Suppressor macrophage treated with lipopolysaccharide for 1 hour (primary cell): ENCODE measurements at places on chromosomes 5 and 9.

- DNase-seq, result no peak
Measured at GRCh38 chr5:160959804-160960203, 107.8 kb upstream of the ATP10B start.

DNA sequence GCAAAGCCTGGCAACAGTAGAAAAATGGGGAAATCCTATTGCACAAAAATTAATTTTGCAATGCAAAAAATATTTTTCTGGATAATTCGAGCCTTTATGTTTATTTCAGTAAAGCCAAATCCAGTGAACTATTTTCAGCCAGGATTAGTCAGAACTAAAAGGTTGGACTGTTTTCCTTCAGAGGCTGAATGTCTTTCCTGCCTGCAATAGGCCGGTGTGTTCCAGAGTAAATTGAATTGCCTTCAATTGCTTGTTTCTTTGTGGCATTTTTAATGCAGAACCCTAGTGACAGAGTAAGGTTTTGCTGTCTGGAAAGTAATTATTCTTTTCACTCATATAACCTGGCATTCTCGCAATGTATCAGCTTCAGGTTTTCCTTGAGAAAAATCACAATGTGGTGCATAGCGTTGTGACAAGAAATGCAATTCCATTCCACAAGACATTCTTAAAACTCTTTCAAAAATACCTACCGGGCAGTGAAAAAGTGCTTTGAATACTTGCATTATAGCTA is 183.7 kb downstream of the GLIS3 start:
- DNase-seq, result no peak

GRCh38 chr5:119016125-119016774 is 27.9 kb upstream of the DTWD2 start:
- peak; percentile 50 for DNase-seq

- DNase-seq, result no peak
Measured at GRCh38 chr5:148809781-148810524, 16.5 kb upstream of the ADRB2 start.

DNA sequence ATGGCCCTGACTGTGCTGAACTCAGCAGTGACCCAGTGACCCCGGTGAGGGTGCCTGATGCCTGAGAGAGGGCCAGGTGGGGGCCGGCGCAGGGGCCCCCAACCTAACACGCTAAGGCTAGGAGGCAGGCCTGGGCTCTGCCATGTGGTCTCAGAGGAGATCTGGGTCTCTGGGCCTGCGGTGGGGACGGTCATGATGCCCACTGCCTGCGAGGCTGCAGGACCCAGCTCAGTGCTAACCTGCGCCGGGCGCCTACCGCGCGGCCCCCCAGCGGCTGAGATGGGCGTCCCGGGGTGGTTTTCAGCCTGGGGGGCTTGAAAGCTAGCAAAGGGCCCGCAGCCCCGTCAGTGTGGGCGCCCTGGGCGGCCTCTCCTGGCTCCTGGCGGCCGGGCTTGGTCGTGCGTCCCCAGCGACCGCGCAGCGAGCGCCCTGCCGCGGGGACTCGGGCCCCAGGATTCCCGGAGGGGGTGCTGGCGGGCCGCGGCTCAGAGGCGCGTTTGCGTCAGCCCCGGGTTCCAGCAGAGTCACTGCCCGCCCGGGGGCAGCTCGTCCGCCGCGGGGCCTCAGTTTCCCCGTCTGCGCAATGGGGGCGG is 2.5 kb downstream of the EGFL7 start:
- peak; percentile 64 for DNase-seq

GRCh38 chr9:120925535-120926396 is 830 bp downstream of the TRAF1 start:
- DNase-seq, result peak; percentile 100

- peak; percentile 31 for DNase-seq
Measured at GRCh38 chr9:137176302-137177182, 4.7 kb upstream of the TMEM210 start.

DNA sequence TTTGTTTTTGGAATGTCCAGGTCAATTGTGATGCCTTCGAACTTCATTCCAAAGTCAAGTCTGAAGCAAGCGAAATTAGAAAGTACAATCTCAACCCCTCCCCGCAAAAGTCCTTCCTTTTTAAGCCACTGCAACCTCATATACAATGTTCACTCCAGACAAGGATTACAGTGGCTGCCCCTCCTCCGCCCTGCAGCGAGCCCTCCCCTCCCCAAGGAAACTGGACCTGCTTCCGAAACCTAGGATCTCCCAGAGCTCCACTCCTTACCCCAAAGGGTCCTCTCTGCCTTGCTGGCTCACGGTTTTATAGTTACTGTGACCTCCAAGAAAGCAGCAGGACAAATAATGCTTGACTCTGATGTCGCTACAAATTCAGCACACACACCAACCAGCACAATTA is 10.4 kb downstream of the LRRC14B start:
- no peak for DNase-seq

DNA sequence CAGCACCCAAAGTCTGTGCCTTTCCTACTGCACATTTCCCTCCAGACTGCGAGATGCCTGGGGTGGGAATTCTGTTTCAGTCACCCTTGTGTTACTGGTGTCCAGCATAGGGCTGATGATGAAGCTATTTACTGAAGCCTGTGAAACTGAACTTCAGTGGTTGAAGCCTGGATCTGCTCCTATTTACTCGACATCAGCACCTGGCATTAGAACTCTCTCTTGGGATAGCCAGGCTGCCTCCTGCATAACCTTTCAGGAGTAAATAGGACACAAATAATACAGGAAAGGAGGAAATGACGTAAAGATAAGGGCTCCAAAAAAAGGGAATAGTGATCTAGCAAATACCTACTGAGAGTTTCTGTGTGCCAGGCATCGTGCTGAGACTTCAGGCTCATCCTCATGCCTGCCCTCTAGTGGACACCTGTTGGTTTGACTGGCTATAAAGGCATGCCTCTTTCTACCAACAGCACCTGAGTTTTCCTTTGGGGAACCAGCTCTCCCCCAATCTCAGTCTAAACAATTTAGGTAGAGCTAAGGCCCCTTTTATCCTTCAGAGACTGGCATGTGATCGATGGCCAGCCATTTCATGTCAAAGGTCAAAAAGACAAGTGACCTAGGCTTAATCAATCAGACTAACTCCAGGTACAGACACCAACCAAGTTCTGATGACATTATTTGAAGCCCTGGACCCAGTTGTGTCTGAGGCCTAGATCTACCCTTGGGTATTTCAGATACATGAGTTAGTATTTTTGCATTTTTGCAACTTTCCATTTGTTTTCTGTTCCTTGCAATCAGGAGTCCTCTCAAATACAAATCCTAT is 192.1 kb upstream of the TRIM32 start:
- DNase-seq, result peak; percentile 44

- DNase-seq, result peak; percentile 63
Measured at GRCh38 chr9:4936277-4936676, 48.8 kb upstream of the JAK2 start.

DNA sequence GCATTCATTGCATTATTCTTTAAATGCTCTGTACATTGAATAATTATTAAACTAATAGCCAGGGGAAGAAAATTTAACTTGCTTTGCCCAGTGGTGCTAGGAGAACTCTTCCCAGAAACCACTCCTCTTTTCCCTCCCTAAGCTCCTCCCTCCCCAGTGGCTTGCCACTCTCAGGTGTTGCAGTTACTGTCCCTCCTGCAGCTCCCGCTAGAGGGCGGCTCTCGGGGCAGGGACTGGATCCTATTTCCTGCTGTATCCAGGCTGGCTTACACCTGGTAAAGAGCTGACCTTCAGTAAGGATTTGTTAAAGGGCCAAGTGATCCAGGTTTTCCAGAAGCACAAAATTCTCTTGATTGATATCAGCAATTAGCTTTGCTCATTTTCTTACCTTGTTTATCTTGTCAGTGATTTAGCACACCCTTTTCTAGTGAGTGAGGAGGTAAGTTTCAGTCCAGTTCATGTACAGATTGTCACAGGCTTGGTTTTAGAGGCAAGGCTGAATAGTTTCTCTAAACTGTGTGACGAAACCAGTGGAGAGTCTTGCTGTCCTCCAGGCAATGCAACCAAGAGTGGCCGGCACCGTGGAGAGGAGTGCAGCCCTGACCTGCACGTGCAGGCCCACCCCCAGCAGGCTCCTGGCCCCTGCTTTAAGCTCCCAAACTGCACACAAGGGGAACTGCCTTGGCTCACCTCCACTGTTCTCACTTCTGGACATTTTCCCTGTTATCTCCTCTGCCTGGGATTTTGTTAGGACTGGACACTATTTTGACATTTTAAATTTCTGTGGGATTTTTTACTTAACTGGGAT is 423.8 kb downstream of the SPOCK1 start:
- peak; percentile 22 for DNase-seq

DNA sequence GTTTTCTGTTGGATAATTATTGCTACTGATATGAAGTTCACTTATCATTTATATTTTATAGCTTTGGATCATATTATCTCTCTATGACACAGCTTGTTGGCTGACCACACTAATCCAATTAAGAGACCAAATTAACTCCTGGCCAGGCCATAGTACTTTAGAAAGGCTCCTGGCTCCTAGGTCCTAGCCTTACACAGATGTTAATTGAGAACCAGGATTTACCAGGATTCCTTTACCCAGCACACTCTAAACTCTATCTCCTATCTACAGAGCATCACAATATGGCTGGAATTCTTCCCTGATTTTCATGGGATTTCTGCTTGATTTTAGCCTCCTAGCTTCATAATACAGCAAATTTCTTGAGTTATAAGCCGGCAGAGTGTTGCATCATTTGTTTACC is 80.3 kb downstream of the SLCO6A1 start:
- no peak for DNase-seq

GRCh38 chr5:149392718-149393117 is 13.6 kb upstream of the IL17B start:
- no peak for DNase-seq

DNA sequence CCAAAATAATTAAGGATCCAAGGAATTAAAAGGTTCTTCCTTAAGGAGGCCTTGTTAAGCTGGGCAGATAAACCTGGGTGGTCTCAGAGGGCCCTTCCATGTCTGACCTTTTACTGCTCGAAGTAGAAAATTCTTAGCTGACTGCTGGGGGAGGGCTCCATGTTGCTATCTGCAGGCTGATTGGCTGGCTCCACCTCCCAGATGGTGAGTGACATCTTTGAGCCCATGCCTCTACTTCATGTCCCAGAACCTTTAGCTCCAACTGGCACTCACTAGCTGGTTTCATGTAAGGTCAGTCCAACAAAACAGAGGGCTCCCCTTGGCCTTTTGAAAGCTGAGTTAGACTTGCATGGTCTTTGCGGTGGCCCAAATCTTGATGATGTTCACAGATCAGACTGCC is 188.2 kb downstream of the PAX5 start:
- no peak for DNase-seq

GRCh38 chr5:169637549-169638121 is 560 bp downstream of the DOCK2 start:
- DNase-seq, result peak; percentile 49

GRCh38 chr9:87517732-87518131 is 20.1 kb downstream of the DAPK1 start:
- DNase-seq, result no peak

DNA sequence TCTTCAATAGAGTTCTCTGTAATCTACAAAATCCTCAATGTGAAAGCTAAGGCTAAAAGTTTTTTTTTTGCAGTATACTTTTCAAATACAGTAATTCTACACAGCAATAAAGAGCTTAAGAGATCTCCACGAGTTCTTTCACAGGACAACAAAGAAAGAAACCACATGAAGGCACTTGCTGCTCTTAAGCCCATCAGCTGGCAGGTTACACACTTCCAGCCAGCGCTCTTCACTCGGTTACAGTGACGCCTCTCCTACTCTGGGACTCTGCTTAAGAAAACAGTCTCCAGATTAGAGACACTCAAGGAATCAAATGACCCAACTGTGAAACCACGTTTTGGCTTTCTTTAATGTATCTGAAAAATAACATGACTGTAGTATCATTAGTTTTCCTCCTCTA is 85.0 kb downstream of the ROR2 start:
- no peak for DNase-seq

DNA sequence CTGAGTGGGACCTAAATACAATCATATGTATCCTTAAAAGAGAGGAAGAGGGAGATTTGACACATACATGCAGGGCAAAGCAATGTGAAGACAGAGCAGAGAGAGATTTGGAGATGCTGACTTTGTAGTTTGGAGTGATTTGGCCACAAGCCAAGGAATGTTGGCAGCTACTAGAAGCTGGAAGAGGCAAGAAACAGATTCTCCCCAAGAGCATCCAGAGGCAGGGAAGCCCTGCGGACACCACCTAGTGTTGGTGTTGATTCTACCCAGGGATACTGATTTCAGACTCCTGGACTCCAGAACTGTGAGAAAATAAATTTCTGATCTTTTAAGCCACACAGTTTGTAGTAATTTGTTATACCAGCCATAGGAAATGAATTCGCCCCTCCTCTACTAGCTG is 64.9 kb upstream of the OSMR start:
- no peak for DNase-seq

- DNase-seq, result no peak
Measured at GRCh38 chr5:2039180-2039531, 156.4 kb upstream of the IRX4 start.

DNA sequence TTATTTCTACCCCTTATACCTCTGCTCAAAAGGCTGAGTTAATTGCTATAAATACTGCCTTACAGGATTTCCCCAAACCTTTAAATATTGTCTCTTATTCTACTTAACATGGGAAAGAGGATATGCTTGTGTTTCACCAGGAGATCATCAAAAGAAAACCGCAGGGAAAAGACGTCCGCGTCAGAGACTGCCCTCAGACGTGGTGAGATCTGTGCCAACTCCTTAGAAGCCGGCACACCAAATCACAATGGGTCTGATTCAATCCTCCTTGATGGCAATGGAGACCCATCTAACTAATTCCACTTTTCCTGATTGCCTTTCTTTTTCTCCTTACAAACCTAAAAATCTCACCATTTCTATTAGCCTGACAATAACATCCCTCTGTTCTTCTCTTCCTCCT is 55.0 kb downstream of the SH3PXD2B start:
- no peak for DNase-seq

GRCh38 chr9:35563791-35564197 is 41.3 kb upstream of the TESK1 start:
- no peak for DNase-seq

DNA sequence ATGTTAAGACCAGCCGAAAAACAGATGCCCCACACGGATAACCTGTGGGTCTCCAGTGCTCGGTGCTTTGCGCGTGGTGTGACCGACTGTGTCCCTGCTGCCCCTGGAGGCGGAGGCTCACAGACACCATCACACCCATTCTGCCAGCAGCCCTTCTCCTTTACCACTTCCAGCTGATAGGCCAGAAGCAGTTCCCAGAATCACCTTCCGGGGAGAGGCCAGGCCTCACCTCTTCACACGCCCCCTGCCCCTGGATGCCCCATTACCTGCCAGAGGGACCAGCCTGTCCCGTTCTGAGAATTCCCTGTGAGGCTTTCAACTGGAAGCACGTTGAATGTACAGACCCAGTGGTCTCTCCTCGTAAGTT is 21.6 kb upstream of the LRRC14B start:
- no peak for DNase-seq

DNA sequence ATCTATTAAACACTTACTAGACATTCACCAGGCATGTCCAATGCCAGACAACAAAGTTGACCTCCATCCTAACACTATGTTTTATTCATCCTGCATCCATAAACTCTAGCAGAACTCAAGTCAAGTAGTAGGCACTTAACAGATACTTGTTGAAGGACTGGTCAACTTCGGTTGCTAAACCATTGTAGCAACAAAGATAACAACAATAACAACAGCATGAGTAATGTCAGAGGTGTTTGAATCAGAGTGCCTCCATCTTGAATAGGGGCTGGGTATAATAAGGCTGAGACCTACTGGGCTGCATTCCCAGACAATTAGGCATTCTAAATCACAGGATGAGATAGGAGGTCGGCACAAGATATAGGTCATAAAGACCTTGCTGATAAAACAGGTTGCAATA is 180.5 kb upstream of the ZNF462 start:
- DNase-seq, result no peak

- no peak for DNase-seq
Measured at GRCh38 chr5:14741131-14741530, 76.6 kb downstream of the OTULIN start.
